ENCODE measurements at places on chromosomes 3 and 15.

GRCh38 chr3:193465992-193466608 is 87.5 kb upstream of the ATP13A5 start:
- no peak for DNase-seq

- no peak for DNase-seq
Observed at GRCh38 chr3:191372122-191372521, 41.8 kb upstream of the UTS2B start.

GRCh38 chr3:148131990-148132638 is 565.6 kb upstream of the AGTR1 start:
- no peak for DNase-seq

DNA sequence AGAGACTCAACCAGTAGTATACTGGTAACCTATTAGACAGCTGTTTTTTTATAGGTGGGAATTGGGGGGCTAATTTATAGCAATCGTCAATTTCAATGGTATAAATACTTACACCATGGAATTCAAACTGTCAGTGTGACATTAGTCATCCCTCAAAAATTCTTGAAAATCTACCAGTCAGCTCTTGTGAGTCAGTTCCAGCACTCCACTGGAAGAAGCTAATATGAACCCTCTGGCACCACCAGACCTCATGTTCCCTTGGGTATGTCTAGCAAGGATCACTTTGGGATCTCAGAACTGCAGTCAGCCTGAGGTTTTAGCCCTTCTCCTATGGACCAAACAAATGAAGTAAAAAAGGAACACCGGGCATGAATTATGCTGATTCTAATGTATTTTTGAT is 11.8 kb upstream of the UACA start:
- no peak for DNase-seq

GRCh38 chr3:188362405-188362831 is 208.5 kb downstream of the LPP start:
- DNase-seq, result no peak

DNA sequence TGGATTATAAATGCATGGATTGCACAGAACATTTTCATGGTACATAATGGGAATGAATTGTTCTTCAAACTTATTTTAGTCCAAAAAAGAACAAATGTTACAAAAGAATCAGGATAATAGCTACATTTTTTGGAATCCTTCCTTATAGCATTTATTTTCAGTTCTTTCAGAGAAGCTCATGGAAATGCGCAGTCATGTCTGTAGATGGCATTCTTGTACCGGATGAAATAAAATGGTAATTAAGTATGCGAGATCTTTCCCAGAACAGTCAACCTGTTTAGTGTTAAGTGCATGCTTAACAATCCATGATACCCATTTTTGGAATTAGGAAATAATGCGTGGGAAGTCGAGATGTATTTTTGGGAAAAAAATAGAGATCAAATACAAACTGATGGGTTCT is 38.2 kb upstream of the GOLGA8B start:
- DNase-seq, result no peak

DNA sequence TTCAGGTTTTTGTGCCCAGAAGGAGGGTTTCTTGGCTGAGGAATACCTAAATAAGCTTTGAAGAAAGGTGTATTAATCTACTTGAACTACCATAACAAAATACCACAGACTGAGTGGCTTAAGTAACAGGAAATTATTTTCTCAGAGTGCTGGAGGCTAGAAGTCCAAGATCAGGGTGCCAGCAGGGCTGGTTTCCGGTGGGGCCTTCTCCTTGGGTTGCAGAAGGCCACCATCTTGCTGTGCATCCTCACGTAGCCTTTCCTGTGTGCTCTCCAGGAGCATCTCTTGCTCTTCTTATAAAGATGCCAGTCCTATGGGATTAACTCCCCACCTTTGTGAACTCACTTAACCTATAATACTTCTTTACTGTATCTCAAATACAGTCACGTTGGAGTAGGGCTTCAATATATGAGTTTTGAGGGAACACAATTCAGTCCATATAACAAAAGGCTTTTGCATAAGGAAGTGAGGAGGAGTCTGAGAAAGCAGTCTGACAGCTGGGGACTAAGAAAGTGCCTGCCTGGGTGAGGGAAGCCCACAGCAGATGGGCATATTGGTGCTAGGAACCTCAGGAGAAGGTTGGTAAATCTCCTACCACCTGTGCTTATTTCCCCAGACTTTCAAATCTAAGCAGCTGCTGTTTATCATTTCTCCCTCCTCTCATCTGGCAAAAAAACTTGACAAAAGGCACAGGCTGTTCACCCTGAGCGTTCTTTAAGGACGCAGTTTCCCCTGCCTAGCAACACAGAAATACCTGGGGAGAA is 89.6 kb upstream of the CBLB start:
- no peak for DNase-seq

DNA sequence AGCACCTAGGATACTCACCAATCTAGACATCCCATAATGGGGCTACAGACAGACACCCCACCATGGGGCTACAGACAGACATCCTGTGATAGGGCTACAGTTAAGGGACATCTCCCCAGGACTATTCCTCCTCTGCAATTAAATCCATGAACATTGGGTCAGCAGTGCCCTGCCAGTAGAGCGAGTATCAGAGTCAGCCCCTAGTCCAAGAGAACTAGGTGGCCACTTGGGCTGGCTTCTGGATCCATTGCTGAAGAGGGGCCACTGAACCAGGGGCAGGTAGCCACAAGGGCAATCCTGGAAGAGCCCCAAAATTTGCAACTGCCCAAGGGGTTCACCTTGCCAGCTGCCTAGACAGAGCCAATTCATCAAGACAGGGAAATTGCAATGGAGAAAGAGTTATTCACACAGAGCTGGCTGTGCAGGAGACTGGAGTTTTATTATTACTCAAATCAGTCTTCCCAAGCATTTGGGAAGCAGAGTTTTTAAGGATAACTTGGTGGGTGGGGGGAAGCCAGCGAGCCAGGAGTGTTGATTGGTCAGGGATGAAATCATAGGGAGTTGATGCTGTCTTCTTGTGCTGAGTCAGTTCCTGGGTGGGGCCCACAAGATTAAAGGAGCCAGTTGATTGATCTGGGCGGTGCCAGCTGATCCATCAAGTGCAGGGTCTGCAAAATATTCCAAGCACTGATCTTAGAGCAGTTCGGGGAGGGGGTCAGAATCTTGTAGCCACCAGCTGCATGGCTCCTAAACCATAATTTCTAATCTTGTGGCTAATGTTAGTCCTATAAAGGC is 170.2 kb upstream of the SMAD3 start:
- DNase-seq, result no peak

DNA sequence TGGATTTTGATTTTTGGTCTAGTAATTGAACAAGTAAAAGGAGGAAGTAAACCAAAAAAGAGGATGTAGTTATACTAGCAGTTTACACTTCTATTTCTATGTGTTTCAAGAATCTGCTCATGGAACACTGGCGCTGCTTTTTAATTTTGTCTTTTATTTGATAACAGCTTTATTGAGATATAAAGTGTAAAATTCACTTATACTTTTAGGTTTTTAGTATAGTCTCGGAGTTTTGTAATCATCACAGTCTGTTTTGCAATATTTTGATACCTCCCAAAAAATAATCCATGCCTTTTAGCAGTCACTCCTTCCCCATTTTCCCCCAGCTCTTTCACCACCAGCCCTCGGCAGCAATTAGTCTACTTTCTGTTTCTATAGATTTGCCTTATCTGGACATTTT is 18.0 kb downstream of the UBE2E2 start:
- no peak for DNase-seq

DNA sequence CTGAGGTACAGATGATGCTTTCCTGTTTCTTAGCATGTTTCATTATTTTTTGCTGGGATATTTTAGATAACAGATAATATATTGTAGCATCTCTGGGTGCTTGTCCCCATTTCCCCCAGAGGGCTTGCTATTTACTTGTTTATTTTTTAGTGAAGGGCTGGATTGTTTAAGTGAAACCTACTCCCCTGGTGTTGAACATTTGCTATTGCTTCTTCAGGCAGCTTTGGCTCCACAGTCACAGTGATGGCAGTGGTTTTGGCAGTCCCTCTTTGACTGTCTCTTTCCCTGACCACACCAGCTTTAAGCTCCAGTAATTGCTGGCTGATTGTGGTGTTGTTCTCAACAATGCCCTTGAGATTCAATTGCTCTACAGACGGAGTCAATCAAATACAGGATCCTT is 128.9 kb downstream of the KLF13 start:
- no peak for DNase-seq

- no peak for DNase-seq
Observed at GRCh38 chr15:34773917-34774316, 19.1 kb upstream of the GJD2 start.
